MV-4-11 (cell line): ENCODE measurements at places on chromosomes 4 and X.

DNA sequence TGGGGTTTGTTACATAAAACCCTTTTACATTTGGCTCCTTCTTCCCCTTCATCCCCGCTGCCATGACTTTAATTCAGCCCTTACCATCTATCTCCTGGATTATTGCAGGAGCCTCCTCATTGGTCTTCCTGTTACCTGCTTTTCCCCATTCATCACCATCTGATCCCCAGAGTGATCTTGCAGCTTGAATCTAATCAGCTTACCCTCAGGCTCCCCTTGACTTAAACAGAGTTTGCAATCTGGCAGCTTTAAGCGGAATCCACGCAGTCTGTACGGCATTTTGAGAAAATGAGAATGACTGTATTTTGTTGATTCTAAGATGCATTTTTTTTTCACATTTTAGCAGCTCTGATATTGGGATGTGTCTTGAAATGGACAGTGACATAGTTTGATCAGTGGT, 14.9 kb upstream of the PPEF1 start:
- DNase-seq = no peak

GRCh38 chrX:106484233-106484632, 127.5 kb upstream of the RADX start:
- peak; percentile 80 for DNase-seq

DNA sequence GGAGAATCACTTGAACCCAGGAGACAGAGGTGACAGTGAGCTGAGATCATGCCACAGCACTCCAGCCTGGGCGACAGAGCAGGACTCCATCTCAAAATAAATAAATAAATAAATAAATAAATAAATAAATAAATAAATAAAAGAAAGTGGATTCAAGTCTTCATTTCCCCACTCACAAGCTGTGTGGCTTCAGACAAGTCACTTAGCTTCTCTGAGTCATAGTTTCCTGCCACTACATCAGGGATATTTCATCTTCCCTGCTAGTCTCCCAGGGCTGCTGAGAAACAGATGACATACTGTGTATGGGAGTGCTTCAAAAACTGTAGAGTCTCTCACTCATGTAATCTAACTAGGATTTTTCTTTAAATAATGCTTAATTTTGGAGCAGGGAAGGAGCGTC, 37.2 kb downstream of the TBC1D9 start:
- peak; percentile 34 for DNase-seq

GRCh38 chrX:29890004-29890403, 325.4 kb upstream of the MAGEB2 start:
- no peak for DNase-seq

DNA sequence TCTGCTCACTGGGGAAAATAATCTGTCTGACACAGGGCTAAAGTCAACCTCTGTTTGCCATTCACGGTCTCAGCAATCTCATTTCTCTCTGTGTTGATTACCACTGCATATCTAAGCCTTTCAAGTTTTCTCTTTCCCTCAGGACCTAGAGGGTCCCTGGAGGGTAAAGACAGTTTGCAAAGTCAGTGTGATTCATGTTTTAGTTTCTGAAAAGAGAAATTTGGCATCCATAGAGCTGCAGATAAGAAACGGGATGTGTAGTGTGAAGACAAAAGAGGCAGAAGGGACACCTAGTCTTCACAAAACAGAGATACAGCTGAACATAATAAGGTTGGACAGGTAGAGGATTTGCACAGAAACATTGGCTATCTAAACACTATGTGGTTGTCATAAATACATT, 34.5 kb upstream of the KDR start:
- DNase-seq = no peak

DNA sequence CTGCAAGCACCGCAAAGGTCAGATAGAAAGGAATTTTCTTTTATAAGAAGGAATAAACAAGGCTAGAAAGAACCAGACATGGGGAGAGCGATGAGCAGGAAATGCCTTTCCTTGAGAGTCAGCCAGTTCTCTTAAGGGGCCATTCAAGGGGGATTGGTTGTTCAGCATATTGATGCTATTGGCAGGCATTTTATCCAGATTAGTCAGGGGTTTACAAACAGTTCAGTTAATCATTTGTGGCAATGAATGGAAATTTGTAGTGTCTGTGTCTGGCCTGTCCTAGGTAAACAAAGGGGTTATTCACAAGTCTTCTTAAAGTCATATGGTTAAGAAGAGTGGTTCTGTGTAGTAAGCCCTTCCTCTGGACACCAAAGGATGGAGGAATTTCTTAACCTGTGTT, 184.7 kb upstream of the FRMPD4 start:
- no peak for DNase-seq

GRCh38 chr4:81359207-81359606, 112.5 kb downstream of the RASGEF1B start:
- DNase-seq = no peak

- no peak for DNase-seq
Observed at GRCh38 chr4:38084877-38085711, 124.9 kb downstream of the PTTG2 start.

GRCh38 chrX:135591871-135592270, 71.4 kb downstream of the INTS6L start:
- DNase-seq = no peak

DNA sequence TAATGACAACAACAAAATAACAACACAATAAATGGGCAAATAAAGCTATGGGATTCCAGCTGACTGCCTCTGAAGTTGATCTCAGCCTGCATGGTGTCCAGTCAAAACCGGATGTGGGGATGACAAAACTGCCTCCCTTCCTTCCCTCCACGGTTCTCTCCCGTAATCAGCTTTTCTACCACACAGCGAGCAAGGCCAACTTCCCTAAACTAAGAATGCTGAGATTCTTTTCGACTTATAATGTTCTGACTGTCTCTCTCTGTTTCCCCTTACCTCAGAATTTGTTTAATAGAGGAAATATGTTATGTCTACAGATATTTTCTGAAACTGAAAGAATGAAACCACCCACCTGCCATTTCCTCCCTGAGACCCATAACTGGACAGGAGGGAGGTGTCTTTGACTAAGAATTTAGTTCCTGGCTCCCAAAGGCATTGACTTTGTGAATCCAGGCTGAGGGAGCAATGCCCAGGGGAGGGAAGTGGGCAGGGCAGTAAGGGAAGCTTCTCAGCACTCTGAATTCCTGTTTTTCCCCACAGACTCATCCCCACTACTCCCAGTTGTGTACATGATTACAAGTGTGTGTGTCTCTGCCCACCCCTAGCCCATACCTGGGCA, 1.0 kb upstream of the TLR1 start:
- peak; percentile 89 for DNase-seq

- DNase-seq = no peak
Observed at GRCh38 chr4:99025506-99025905, 30.0 kb downstream of the METAP1 start.

DNA sequence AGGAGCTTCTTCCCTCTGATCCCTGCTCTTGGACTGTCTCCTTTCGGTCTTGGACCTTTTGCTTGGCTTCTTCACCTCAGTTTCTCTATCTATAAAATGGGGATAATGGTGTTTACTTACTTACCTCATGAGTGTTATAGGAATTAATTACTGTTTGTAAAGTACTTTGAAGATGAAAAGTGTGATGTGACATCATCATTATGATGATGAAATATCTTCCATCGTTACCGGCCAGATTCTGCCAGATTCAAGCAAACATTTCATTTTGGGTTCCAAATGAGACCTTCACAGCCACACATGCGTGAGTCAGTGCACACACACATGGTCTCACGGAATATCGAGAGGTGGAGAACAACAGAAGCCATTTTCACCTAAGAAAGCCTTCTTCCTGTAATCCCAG, 220.1 kb upstream of the RPL34 start:
- DNase-seq = no peak

DNA sequence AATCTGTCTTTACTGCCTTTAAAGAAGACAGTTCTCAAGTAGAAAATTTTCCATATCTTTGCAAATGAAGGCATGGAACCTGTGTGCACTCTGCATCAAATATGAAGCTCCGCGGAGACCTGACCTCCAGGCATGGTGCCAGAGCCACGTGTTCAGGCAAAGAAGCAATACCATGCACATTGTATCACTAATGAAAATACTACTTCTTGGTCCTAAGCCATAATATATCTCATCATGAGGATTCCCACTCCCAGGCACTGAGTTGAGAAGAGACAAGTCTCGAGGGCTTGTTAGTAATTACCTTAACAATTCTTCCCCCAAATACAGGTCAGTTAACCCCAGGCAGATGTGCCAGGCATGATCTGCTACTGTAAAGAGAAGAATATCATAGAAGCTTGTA, 56.7 kb downstream of the PCDH19 start:
- DNase-seq = no peak

DNA sequence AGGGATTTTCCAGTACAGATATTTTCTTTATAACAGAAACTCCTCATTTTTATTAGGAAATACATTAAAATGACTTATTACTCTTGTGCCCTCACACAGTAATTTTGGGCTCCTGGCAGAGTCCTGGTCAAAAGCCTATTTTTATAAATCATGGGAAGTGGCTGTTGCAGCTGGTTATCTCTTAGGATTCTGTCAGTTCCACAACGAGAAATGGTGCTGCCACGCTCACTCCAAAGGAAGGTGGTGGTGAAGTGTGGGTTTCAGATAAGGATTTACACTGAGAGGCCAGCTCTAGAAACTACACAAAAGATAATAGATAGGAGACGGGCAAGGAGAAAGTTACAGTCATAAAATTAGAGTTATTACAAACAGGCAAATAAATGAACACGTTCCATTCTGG, 159.2 kb upstream of the FAM241A start:
- no peak for DNase-seq

DNA sequence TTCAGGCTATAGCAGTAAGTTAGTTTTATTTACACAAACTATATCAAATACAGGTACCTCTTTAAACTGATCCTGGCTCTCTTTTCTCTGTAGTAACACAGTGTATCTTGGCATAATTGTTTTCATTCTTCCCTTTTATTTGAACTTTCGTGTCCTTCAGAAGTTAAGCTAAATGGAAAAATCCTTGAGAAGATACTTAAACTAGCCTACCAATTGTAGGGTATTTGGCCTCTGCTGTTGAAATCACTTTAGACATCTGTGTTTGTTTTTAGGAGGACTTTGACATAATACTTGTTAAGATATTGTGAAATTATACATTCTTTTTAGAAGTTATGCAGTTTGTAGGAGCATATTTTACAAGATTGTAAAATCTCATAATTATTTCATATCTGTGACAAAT, 90.3 kb upstream of the GK2 start:
- DNase-seq = no peak

GRCh38 chr4:151866592-151866918, 105.7 kb upstream of the GATB start:
- DNase-seq = peak; percentile 89

- DNase-seq = no peak
Observed at GRCh38 chr4:136526517-136526916, 1005.8 kb downstream of the PCDH18 start.

DNA sequence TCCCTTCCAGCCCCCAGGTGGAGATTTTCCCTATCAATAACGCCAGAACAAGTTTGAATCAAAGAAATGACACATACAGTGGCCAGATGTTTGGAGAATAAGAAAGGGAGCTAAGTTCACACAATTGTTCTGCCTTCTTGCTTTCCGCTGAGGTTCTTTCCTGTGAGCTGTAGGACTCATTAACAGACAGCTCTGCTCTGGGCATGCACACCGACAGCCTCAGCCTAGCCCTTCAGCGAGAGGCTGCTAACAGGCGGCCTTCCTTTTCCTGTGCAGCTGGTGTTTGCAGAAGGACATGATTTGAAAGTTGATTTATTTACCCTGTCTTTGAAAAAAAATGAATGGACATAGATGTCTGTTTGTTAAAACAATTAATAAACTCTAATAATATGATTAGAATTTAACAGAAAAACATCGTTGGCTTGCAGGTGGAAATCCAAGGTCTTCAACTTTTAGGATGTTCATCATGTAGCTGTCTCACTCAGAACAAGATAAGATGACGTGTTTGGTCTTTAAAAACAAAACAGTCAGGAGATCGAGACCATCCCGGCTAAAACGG, 183.3 kb downstream of the KDR start:
- peak; percentile 9 for DNase-seq

DNA sequence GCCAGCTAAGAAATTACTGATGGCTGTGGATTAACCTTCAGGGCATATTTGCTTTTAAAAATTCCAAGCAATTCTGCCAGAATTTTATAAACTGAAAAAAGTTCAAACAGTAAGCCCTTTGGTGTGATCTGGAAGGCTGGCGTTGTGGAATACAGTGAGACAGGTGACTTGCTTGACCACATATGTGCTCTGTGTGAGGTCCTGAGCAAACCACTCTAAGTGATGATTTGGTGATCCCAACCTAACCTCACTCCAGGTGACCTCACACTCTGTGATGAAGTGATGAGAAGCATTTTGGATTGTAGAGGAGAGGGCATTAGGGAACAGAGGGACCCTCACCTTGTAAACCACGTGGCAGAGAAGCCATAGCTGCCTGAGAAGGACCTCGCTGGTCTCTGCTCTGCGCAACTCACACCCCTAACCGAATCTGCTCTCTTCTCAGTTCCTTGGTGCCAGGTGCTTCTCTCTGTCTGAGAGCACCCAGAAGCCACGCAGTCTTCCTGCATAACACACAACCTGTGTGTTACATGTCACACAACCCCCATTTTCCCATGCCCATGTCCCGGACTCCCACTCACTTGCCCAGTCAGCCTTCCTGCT, 106.3 kb downstream of the ENPP6 start:
- DNase-seq = no peak

DNA sequence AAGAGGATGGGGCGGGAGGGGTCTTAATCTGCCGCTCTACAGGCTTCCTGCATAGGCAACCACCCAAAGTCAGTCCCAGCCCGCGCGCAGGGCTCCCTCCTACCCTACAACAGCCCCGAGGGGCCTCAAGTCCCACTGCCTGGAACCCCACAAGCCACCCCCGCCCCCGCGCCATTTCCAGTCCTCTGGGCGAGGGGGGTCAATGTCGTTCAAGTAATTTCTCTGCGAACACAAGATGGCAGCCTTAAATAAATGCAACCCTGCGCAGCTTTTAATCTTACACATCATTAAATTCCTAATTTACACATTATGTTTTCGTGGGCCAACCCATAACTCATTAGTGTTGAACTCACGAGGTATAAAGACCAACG, 92.9 kb downstream of the BCOR start:
- no peak for DNase-seq

DNA sequence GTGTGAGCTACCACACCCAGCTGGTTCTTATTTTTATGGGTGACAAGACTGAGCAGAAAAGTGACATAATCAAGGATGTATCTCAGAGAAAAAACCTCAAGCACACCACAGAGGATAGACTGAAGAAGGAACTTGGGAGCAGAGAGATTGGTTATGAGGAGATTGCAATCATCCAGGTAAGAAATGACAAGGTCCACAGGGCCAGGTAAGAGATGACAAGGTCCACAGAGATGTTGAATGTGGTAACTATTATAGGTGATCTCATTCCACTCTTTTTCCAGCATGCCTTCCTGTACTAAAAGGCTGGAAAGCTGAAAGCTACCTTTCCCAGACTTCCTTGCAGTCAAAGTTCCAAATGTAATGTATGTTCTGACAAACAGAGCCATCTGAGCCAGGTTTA, 15.9 kb upstream of the RBM47 start:
- DNase-seq = no peak
